ENCODE measurements at places on chromosomes 11 and 22.

- no peak for DNase-seq
Measured at GRCh38 chr11:6607190-6607795, 3.7 kb downstream of the ILK start.

DNA sequence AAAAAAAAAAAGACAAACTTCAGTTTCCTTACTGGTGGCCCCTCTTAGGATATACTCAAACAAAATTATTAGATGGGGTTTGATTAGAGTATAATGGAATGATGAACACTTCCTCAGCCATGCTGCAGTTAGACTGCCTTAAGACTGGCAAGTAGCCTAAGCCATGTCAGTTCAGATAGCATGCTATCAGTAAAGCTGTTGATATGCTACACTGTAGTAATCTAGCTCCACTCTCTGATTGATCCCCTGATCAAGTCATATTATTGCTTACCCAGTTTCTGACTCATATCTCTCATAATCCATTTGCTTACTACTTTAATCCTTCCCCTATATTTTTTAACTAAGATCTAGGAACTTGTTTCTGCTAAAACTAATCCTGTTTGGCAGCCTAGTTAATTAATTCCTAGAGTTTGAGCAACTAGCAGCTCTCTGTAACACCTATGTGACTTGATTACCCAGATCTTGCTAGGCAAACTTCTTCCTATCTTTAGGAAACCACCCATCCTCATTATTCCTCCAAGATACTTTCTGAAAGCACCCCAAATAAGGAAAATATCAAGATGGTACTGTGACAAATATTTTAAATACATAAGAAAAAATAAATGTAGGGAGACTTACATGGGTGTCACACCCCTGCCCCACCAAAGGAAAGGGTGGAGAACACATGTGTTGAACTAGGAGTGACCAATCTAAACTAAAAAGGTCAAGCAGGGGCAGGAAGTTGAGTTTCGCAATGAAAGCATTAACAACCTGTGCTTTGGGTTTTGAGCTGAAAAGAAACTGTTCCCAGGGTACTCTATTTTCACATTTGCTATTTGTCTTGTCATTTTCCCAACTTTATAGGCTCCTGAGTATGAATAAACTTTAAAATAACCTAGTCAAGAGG, 43.2 kb downstream of the PIK3C2A start:
- no peak for DNase-seq

- DNase-seq: no peak
Measured at GRCh38 chr11:72776844-72777754, 16.7 kb downstream of the STARD10 start.

DNA sequence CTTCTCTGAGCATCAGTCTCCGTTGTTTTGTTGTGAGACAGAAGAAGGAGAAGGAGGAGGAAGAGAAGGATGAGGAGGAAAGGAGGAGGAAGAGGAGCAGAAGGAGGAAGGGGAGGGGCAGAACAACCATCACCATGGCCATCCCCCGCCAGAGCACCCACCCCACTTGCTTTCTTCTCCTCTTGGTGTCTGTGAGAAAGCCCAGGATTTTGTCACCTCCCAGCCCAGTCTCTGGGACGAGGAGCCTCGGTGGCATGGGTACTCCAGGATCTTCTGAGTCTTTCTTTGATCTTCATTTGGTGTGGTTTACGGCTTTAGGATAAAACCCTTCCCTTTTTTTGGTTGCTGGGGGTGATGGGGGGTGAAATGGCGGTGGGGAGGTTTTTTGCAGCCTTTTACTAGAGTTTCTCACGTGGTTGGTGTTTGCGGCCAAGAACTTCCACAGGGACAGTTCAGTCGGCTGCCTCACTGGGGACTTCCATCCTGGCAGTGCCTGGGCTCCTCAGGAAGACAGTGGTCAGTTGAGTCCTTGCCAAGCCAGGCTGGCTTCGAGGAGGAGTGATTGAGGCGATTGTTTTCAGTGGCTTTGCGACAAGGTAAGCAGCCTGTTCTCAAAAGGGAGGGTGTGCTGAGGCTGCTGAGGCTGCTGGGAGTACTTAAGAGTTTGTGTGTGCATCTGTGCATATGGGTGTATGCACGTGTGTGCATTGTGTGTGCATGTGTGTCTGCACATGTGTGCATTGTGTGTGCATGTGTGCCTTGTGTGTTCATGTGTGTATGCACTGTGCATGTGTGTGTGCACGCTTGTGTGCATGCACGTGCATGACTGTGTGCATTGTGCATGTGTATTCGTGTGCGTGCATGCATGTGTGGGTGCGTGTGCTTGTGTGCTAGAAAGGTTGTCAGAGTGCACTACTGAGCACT, 567.5 kb downstream of the TBC1D22A start:
- no peak for DNase-seq

- DNase-seq: no peak
Measured at GRCh38 chr11:11661326-11662040, 39.7 kb upstream of the GALNT18 start.

- DNase-seq: no peak
Measured at GRCh38 chr22:33054001-33054675, 4.0 kb downstream of the SYN3 start.

GRCh38 chr22:50186181-50186714, 535 bp downstream of the TRABD start:
- no peak for DNase-seq

DNA sequence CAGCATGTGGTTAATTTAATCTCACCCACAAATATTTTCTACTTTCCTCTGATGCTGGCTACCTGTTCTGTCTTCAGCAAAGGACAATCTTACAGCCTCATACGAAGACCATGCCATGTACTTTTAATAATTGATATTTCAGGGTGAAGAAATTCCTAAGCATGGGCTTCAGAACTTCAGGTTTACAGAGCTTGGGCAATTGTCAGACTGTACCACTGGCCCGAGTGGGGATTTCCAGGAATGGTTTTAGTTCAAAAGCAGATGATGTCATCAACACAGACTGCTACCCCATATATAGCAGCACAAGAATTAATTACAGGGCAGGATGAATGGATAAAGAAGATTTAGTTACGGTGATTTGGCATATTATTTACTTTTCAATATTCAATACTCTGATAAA, 171.8 kb downstream of the ETS1 start:
- DNase-seq: no peak

GRCh38 chr22:45281010-45281409, 3.7 kb upstream of the UPK3A start:
- DNase-seq: no peak

DNA sequence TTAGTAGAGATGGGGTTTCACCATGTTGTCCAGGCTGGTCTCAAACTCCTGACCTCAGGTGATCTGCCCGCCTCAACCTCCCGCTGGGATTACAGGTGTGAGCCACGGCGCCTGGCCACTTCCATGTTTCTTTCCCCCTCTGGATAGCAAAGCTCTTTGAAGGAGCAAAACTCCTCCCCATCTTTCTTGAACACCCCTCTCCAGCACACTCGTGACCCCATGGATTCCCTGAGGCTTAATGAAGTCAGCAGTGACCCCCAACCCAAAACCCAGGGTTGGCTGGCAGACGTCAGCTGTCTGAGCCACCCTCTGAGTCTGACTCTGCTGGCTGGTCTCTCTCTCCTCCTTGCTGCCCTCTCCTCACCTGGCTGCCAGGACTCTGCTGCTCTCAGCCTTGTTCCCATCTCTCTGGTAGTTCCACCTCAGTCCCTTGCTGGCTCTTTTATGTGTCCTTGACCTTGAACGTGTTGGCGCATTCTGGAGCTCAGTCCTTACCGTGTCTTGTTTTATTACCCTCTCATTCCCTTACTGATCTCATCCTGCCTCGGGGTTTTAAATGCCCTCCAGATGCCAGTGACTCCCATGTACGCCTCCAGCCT, 44.5 kb downstream of the PARVG start:
- no peak for DNase-seq

DNA sequence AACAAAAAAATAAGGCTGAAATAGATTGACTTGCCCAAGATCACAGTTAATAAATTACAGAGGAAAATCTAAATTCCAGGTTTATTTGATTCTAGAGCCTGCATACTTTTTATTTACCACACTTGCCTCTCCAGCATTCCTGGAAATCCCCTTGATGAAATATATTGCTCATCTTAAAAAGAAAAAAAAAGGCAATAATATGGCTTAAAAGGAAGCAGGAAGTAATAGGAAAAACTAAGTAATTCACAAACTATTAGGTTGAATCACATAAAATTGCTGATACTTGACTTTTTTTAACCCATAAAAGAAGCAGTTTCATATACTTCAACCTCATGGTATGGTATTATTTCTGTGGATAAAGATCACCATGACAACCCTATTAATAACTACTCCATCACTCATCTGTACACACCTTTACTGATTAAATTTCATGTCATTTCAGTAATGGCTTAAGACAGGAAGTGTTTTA, 52.9 kb downstream of the COPB1 start:
- DNase-seq: no peak

DNA sequence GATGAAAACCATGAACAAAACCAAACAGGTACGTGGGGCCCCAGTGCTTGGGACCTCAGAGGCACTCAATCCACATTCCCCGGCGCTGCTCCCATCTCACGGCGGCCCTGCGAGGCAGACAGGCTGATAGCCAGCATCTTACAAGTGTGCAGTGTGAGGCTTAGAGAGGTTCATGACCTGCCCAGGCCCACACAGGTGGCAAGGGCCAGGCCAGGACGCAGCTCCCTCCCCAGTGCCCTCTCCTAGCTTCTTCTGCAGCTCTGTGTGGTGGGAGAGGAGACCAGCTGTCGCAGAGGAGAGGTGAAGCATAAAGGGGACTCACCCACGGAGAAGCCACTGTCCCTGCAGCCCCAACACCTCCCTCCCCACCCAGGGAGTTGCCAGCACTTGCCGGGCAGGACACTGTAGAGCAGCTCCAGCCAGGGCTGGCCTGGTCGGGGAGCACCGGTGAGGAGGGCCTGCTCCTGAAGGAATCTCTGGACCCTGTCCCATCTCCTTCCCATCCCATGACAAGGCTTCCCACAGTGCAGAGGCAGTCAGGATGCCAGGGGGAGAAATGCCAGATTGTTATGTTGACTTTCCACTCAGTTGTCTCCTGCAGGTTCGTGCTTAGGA, 92.4 kb upstream of the TMEM45B start:
- DNase-seq: no peak

DNA sequence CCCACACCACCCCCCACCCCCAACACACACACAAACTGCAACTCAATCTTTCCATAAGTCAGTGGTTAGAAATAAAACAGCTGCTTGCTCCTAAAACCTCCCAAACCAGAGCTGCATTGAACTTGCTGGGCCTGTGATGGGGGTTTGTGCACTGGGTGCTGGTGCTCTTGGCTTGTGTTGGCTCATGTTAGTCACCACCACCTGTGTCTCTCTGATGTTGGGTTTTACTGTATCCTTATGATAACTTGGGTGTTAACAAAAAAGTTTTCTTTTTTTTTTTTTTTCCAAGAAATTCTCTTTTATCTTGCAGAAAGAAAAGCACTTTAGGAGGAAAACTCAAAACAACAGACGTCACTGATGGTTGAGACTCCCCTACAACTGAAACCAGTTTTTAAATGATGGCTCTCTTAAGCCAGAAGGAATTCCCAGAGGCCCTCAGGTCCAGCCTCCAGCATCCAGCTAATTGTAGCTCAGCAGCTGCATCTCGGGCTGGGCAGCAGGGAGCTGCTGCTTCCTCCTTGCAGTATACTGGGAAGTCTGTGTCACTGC, 79.9 kb upstream of the DRD2 start:
- no peak for DNase-seq

Measured in stimulated activated CD4-positive, alpha-beta T cell treated with anti-CD3 and anti-CD28 coated beads, Interleukin-1b, Interleukin-23, amount 100 ng/mL, for 1 hour (primary cell).